ENCODE measurements at places on chromosomes 3 and 15. TPM values are rescaled to one million over a fixed set of nuclear protein-coding genes. Genes with fewer than 3 reads are reported as not detected.

The OR4F15 gene
- not detected for total RNA-seq

The SLC12A6 gene
- total RNA-seq: 20.4 TPM

The THAP10 gene
- 5.2 TPM for total RNA-seq

The FAM174B gene
- total RNA-seq: 8.4 TPM

The ABHD10 gene
- total RNA-seq: 25.1 TPM

The GREM1 gene
- total RNA-seq: 0.52 TPM

The SYNPR gene
- not detected for total RNA-seq

The SCN5A gene
- 1.6 TPM for total RNA-seq

Measured in skeletal muscle tissue (tissue), 5 donors.